Esophagus muscularis mucosa (tissue), 4 donors: ENCODE measurements at places on chromosomes 3 and 15. TPM values are rescaled to one million over a fixed set of nuclear protein-coding genes. Genes with fewer than 3 reads are reported as not detected.

Gene FETUB
- not detected for total RNA-seq

Gene CXCR6
- 0.57 TPM for total RNA-seq

DNA sequence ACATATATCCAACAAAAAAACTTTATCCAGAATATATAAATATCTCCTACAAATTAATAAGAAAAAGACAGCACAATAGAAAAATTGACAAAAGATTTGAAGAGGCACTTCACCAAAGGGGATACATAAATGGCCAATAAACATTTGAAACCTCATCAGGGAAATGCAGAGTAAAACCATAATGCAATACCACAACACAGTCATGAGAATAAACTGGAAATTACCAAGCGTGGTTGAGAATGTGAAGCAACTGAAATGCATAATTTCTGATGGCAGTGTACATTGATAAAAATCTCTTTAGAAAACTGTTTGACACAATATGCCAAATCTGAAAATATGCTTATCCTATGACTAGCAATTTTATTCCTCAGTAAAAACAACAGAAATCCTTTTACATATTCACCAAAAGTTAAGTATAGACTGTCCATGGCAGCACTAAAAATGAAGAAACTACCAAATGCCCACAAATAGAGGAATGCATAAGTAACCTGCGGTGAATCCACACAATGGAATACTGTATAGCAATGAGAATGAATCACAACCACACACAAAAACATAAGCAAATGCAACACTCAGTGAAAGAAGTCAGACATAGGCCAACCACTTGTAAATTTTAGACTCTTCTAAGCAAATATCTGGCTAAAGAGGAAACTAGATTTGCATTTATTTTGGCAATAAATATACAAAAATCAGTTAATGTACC is 7.9 kb downstream of the LYZL4 start:
- H3K36me3 ChIP-seq = no peaks in the 10 kb centered on the region
- H3K27me3 ChIP-seq = no peaks in the 10 kb centered on the region
- no peaks in the 10 kb centered on the region for H3K4me1 ChIP-seq
- no peak overlapping the region for H3K27ac ChIP-seq
- H3K4me3 ChIP-seq = no peak overlapping the region

- no peak overlapping the region for H3K27ac ChIP-seq
- H3K27me3 ChIP-seq = no peaks in the 10 kb centered on the region
- no peak overlapping the region for H3K4me3 ChIP-seq
- no peak for DNase-seq
- peaks cover 16% of the 10 kb centered on the region for H3K4me1 ChIP-seq
Observed at GRCh38 chr3:5057272-5057671, 64.8 kb upstream of the ARL8B start.

Gene SHC4
- 2.1 TPM for total RNA-seq

DNA sequence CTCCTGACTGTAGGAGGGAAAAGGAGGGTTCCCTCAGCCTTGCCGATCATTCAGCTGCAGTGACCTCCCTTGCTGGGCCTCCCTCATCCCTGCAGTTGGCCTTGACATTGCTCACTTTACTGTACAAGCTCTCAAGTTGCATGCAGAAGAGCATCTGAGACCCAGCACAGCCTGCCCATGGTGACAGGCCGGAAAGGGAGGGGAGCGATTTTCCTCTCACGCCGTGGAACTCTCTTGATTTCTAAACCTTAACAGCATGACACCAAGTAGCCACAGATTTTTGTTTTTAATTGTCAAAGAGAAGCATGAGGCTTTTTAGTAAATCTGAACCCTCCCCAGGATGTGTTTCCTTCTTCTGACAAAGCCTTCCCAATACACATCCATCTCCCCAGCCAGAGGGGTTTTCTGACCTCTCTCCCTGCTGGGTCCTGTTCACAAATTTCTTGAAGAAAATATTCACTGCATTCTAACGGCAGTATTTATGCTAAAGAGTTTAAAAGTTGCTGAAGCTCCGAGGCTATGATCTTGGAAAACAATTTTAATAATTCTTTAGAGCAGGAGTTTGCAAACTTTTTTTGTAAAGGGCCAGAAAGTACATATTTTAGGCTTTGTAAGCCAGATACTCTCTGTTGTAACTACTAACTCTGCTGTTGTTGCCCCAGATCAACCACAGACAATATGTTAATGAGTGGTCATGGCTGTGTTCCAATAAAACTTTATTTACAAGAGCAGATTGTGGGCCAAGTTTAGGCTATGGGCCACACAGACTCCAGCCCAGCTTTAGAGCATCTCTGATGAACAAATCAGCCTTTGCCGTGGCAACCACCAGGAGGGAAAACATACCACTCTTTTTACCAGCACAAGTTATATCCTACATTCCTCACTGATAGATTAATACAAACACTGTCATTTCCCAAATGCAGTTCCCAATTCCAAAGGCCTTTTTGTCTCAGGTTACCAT is 34.8 kb downstream of the LMCD1 start:
- H3K27ac ChIP-seq = no peak overlapping the region
- H3K4me1 ChIP-seq = peaks cover 4% of the 10 kb centered on the region
- DNase-seq = no peak
- H3K36me3 ChIP-seq = peaks cover 50% of the 10 kb centered on the region
- H3K27me3 ChIP-seq = no peaks in the 10 kb centered on the region

- H3K27ac ChIP-seq = no peak overlapping the region
- H3K36me3 ChIP-seq = no peaks in the 10 kb centered on the region
- H3K27me3 ChIP-seq = no peaks in the 10 kb centered on the region
- peaks cover 3% of the 10 kb centered on the region for H3K4me1 ChIP-seq
- no peak for DNase-seq
- no peak overlapping the region for H3K4me3 ChIP-seq
Observed at GRCh38 chr15:33872416-33873106, 95.7 kb upstream of the CHRM5 start.

Gene STARD9
- 14.2 TPM for total RNA-seq

GRCh38 chr15:98233873-98234272 is 273.4 kb downstream of the ARRDC4 start:
- H3K27me3 ChIP-seq = no peaks in the 10 kb centered on the region
- no peak overlapping the region for H3K27ac ChIP-seq
- no peaks in the 10 kb centered on the region for H3K36me3 ChIP-seq
- DNase-seq = no peak
- H3K4me3 ChIP-seq = no peak overlapping the region

- no peaks in the 10 kb centered on the region for H3K4me1 ChIP-seq
- no peaks in the 10 kb centered on the region for H3K36me3 ChIP-seq
- no peak overlapping the region for H3K27ac ChIP-seq
- peaks cover 16% of the 10 kb centered on the region for H3K27me3 ChIP-seq
- DNase-seq = no peak
Observed at GRCh38 chr15:44676676-44677075, 13.2 kb upstream of the SPG11 start.

- H3K4me3 ChIP-seq = no peak overlapping the region
- no peak overlapping the region for H3K27ac ChIP-seq
- H3K4me1 ChIP-seq = peaks cover 25% of the 10 kb centered on the region
- no peak for DNase-seq
- no peaks in the 10 kb centered on the region for H3K27me3 ChIP-seq
Observed at GRCh38 chr3:187734841-187735240, 10.4 kb downstream of the BCL6 start.

- no peak for DNase-seq
- H3K36me3 ChIP-seq = no peaks in the 10 kb centered on the region
- H3K27ac ChIP-seq = no peak overlapping the region
- H3K27me3 ChIP-seq = no peaks in the 10 kb centered on the region
Observed at GRCh38 chr15:35279811-35280210, 194.7 kb upstream of the NANOGP8 start.

Gene SCAMP2
- total RNA-seq = 73.2 TPM
